CD4-positive, alpha-beta T cell treated with Interleukin-10 for 1 hour (primary cell): ENCODE measurements at places on chromosomes 4 and X.

- DNase-seq, result no peak
Measured at GRCh38 chr4:165053645-165054044, at the start of gene TRIM75. Gene TRIM75, plus strand, starts transcription at chr4:165053866. Its CDS starts 5,282 bp downstream, at chr4:165059148.

DNA sequence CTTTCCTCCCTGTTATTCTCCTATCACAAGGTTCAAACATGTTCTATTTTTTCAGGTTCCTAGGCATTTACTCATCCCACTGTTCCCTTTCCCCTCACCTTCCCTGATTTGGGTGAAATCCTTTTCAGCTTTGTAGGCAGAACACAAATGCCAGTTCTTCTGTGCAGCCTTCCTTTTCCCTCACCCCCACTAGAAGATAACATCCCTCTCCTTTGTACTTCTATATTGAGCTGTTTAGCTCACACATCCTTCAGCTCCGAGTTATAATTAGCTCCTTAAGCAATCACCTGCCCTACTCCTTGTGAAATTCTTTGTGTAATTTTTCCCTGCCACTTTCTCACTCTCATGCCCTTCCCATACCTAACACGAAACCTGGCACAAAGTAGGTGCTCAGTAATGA is 240.9 kb downstream of the AR start:
- no peak for DNase-seq

- peak; percentile 46 for DNase-seq
Measured at GRCh38 chr4:123397144-123398065, 810 bp downstream of the SPRY1 start.

GRCh38 chr4:134636338-134637051 is 434.9 kb upstream of the PABPC4L start:
- DNase-seq, result no peak

DNA sequence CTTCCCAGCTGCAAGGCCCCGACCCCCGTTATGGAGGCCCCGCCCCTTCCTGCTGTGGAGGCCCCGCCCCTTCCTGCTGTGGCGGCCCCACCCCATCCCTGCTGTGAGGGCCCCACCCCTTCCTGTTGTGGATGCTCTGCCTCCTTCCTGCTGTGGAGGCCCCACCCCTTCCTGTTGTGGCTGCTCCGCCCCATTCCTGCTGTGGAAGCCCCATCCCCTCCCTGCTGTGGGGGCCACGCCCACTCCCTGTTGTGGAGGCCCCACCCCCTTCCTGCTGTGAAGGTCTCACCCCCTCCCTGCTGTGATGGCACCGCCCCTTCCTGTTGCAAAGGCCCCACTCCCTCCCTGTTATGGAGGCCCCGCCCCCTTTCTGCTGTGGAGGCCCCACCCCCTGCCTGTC is 104.9 kb upstream of the PSAPL1 start:
- DNase-seq, result peak; percentile 75

GRCh38 chrX:32520789-32521188 is 690.6 kb downstream of the DMD start:
- no peak for DNase-seq

GRCh38 chrX:112704187-112704586 is 24.4 kb upstream of the LHFPL1 start:
- no peak for DNase-seq

GRCh38 chr4:5710065-5710960 is 688 bp upstream of the EVC start:
- DNase-seq, result no peak

DNA sequence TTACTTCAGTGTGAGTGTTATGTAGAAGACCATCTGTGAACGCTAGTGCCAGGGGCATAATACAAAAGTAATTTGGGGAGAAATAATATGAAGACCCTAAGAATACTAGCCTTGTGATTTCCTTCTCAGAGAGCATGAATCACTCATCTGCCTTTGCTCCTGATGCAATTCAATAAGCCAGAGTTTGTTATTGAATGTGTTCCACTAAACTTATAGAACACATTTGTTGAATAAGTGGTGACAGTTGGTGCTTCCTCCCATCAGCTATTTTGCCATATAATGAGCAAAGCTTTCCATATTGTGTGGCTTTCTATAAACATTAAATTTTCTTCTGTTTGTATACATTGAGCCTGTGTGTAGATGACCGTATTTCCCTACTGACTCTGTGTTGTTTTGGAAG is 136.4 kb upstream of the QRFPR start:
- DNase-seq, result no peak

- no peak for DNase-seq
Measured at GRCh38 chr4:135250040-135250439, 1048.5 kb upstream of the PABPC4L start.

DNA sequence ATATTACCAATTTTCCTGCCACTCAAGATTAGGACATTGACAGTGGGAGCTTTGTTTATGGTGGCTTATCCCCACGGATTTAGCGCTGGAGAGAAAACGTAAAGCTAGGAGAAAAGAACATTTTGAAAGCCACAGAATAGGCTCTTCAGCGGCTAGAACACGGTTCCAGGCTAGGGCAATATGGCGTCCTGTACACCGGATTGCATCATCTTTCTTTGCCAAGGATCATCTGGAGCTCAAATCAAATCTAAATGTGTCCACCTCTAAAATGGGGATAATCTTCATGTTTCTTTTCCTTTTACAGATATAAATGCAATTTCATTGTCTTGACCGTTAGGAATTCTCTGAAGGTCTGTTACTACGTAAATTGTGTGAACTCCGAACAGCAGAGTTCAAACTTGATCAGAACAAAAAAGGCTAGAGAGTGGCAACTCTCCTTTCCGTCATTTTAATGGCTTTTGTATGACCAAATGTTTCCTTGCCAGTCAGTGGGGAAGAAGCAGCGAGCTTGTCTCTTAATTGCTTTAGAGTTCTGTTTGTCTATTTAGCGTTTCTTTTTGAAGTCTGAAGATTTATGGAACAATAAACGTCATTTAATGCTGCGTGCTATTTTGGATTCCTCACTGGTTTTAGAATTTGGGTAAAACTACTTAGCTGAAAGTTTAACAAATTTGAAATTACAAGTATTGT is 2.6 kb upstream of the WWC2 start:
- DNase-seq, result no peak

- DNase-seq, result no peak
Measured at GRCh38 chr4:1856943-1857699, 1.2 kb upstream of the LETM1 start.

- peak; percentile 48 for DNase-seq
Measured at GRCh38 chr4:121822796-121823504, 733 bp downstream of the CCNA2 start.

DNA sequence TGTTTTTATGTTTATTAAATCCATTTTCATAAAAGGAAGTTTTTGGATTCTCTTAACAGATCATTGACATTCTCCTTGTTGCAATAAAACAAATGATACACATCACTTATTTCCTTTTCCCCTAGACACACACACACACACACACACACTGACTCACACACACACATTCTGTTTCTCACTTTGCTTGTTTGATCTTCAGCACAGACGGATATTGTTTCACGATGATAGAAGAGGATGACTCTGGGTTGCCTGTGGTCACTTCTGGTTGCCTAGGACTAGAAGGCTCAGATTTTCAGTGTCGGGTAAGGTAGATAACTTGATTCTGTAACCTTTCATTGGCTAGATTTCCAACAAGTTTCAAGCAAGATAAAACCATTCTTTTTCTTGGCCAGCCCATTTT is 356.8 kb downstream of the BMPR1B start:
- DNase-seq, result no peak

DNA sequence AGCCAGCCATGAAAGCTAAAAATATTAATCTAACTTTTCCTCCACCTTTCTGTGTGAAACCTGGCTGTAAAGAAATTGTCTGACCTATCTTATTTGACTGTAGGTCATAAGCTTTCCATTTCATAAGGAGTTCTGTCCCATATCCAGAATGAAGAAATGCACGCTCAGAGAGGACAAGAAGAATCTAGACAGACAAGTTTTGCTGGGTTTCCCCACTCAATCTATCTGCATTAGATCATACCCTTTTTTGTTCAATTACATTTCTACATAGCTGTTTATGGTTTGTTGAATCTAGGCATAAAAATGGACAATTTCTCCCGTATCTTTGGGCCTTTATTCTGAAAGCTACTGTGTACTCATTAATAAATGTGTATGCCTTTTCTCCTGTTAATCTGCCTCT is 1495.1 kb downstream of the C4orf33 start:
- no peak for DNase-seq

- DNase-seq, result no peak
Measured at GRCh38 chrX:19377799-19378198, 34.1 kb downstream of the PDHA1 start.

- DNase-seq, result no peak
Measured at GRCh38 chrX:40550066-40550465, 30.7 kb upstream of the ATP6AP2 start.

DNA sequence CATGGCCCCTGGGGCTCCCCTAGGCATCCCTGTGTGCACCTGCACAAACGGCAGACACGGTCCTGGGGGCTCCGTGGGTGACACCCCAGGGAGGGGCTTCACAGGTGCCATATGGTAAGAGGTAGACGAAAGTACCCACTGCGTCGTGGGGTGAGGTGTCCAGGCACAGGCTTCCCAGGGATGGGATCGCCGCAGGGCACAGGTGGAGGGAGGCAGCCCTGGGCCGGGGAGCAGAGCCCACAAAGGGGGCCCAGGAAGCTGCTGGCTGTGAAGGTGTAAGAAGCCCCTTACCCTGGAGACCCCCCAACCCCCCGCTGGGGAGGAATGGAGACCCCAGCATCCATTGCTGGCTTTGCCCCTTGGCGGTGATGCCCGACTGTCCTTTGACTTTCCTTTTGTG is 10.9 kb downstream of the SH3TC1 start:
- no peak for DNase-seq

- DNase-seq, result peak; percentile 61
Measured at GRCh38 chr4:36208893-36209473, 35.3 kb downstream of the ARAP2 start.

- no peak for DNase-seq
Measured at GRCh38 chr4:76898949-76899645, 1.2 kb upstream of the SOWAHB start.

- DNase-seq, result peak; percentile 59
Measured at GRCh38 chr4:24980064-24980690, 50.6 kb downstream of the LGI2 start.

DNA sequence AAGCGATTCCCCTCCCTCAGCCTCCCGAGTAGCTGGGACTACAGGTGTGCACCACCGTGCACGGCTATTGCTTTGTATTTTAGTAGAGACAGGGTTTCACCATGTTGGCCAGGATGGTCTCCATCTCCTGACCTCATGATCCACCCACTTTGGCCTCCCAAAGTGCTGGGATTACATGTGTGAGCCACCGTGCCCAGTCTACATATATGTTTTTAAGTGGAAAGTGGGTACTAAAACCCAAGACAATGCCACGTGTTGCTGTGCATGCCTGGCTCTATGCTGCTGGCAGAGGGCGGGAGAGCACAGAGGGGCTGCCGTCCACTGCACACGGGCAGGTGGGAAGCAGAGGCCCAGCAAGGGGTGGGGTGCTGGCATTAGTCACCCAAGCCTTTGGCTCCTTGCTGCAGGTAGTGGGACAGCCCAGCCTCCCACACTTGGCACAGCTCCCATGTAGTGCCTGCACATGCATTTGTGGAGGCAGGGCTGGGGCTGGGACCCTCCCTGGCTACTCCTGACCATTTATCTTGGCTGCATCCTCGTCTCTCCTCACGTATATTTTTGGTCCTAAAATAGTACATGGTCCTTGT is 3.5 kb downstream of the EMD start:
- DNase-seq, result no peak

GRCh38 chr4:77453911-77454310 is 151.7 kb upstream of the CXCL13 start:
- no peak for DNase-seq

- DNase-seq, result no peak
Measured at GRCh38 chr4:155342142-155342541, 34.6 kb downstream of the MAP9 start.

DNA sequence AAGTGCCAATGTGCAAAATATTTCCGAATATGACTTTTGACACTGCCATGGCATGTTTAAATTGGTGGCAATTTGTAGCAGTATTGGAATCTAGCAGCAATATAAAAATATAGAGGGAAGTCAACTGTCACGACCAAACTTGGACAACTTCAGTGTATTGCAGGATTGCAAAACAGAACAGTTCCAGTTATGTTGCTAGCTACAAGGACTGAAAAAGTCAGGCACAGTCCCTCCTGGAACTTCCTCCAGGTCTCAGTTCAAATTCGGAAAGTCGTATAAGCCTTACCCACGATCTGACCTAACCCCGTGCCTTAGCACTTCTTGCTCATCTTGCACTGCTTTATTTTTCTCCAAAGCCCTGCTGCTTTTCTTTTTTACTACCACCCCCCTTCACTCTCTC is 390.0 kb upstream of the GALNT7 start:
- no peak for DNase-seq

GRCh38 chrX:149948016-149948415 is 9.7 kb upstream of the EOLA2 start:
- no peak for DNase-seq

DNA sequence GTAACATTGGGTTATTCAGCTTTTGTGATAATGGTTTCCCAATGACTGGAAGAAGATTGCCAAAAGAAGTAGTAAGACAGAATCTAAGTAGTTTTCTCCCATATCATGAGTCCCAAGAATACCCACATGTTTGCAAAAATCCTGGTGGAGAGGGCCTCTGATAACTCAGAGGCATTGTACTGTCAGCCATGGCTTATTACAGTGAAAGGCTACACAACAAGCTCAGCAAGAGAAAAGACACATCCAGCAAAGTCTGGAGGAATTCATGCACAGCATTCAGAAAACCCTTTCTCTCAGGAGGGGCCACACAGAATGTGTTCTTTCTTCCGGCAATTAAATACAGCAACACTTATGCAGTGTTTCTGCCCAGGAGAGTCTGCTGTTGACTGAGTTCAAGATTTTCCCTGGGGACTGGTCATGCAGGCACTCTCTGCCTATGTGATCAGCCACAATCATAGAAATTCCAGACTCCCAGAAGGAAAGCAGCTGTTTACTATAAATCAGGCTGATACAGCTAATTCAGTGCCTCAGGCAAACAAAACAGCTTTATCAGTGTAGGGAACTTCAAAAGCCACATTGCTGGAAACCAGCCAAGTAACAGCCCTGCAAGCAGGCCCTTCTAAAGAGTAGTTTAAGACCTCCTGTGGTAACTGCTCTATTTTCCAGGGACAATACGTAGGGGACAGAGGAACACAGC is 937.1 kb downstream of the CCSER1 start:
- DNase-seq, result no peak

GRCh38 chr4:84917869-84918600 is 48.5 kb downstream of the WDFY3 start:
- no peak for DNase-seq

DNA sequence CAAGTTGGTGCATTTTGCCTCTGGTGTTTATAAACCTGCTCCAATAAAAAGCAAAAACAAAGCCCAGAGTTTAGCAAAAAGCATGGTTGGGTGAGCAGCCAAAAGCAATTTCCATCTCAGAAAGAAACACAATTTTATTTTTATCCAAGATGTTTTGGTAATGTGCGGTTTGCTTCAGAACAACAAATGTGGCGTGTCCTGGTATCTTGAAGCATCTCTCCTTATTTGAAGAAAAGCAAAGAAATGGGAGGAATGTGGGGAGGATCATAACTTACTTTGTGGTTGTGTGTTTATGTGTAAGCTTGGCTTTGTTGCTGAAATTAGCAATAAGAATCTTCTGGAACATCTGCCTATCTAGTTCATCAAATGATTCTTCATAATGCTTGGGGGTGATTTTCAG is 88.3 kb upstream of the DDX3X start:
- DNase-seq, result no peak

GRCh38 chr4:166277401-166277800 is 404.4 kb downstream of the TLL1 start:
- DNase-seq, result no peak

GRCh38 chr4:65623506-65623905 is 46.8 kb downstream of the EPHA5 start:
- no peak for DNase-seq
